ENCODE measurements at places on chromosomes 3 and 15.

- DNase-seq, result no peak
Measured at GRCh38 chr3:114606336-114606735, 312.5 kb downstream of the TIGIT start.

DNA sequence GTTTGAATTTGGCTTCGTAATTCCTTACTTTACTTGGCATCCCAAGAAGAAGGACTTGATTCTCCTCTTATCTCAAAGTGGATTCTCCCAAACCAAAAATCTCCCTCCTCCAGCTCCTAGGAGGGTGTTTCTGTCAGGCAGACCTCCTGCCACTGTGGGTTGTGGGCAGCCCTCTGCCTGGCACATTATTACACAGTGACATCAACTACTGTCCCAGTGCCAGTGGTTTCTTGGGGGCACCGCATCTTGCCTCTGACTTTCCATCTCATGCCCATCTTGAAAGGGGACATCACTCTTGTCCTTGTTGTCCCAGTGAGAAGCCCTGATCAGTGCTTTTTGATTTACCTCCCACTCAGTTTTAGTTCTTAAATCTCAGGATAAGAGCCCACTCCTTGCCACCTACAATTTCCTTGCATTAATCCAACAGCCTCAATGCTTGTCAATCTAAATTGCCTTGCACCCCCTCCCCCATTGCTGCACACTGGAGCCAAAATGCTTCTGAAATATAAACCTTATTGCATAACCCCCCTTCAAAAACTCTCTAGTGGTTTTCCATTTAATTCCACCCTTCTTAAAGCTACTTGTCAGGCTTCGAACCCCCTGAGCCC, 81.0 kb downstream of the TRAK1 start:
- DNase-seq, result no peak

DNA sequence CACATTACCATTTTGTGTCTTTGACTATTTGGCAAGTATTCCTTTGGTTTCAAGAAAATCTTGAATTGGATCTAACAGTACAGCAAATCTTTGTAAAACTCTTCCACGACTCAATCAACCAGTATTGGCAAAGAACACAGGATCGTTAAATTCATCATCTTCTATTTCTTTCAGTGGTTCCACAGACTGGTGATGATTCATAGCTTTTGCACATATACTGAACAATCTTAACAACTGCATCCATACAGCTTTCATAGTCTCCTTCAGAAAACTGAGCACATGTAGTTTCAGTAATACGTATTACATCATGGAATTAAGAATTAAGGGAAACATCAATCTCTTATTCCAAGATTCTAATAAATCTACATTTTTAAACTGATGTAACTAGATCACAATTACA, 91.6 kb upstream of the LIPC start:
- no peak for DNase-seq

DNA sequence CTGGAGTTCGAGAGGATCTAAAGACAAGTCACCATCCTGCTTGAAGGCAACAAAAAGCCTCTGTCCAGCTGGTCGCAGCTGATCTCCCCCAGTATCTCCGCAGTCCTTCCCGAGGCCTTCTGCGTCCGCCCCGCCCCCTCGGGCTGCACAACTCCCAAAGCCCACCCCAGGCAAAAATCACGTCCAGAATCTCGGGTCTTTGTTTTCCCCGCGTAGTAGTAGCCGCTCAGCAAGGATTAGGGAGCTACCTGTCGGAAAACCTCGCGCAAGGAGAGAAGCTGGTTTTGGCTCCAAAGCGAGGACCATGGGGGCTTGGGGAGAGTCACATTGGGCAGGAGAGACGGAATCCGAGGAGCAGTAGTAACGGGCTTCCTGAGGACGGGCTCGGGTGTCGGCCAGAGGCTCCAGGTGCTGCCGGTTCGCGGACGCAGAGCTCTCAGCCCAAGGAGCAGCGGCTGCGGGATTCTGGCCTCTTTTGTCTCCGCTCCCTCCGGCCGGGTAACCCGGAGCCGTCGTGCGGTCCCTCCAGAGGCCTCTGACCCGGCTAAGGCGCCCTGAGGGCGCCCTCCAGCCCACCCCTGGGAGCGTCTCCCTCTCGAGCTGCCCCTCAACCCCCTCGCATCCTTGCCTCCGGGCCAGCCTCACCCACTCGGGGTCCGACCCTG, 401 bp downstream of the ZSCAN29 start:
- no peak for DNase-seq

DNA sequence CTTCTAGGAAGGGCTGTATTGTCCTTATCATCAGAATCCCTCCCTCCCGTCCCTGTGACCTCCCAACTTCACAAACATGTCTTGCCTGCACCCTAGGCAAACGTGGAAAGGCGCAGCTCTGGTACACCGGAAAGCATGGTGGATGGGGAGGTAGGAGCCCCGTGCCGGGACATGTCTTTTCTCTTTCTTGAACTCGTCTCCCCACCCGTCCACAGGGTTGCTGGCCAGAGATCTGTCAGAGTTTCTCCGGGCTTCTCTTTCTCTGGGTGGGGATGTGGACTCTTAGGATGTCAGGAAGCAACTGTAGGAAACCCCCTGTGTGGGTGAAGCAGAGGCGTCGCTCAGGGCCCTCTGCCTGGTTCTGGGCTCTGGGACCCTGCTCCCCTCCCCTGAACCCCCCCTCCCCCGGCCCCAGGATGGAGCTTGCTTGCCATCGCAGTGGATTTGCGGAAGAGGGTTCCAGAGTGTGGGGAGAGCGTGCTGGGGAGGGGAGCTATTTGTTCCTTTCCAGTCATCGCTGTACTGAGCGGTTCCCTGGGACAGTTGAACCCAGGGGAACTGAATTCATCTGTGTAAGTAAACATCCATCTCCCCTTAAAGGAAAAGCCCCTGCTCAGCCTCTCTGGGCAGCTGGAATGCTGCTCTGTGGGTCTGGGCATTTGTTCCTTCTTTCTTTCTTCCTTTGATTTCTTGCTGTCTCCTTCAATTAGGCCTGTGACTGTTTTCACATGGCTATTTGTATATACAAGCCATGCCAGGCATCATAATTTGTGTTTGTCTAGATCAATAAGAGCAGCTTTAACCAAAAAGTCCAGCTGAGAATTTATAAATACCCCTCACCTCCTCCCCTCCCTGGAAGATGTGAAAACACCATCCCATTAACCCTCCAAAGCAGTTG, 72.8 kb downstream of the SMAD3 start:
- no peak for DNase-seq

DNA sequence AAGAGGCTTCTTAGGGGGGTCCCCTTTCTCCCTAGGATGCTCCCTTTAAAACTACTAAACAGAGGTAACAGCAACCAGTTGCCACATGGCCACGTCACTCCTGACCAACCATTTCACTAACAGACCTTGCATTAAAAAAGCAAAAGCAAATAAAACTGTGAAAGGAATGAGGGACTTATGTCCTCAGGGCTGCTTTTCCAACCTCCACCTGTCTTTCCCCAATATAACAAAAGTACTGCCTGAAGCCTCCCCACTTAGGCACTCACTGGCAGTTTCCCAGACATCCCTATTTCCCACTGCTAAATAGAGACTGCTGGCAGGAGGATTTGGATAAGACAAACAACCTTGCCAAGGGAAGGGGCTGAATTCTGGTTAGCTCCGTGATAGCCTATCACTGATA, 130.3 kb downstream of the ATP8B4 start:
- no peak for DNase-seq

- no peak for DNase-seq
Measured at GRCh38 chr15:70092464-70093027, 5.2 kb downstream of the TLE3 start.

GRCh38 chr3:5545719-5546118, 358.2 kb downstream of the EDEM1 start:
- DNase-seq, result no peak

Measured in nucleus accumbens (tissue), 56 donors.